Eye (tissue), 1 donor: ENCODE measurements at places on chromosomes 3 and 15.

GRCh38 chr3:46898321-46899150, 21.0 kb downstream of the PTH1R start:
- DNase-seq, result peak; percentile 70

DNA sequence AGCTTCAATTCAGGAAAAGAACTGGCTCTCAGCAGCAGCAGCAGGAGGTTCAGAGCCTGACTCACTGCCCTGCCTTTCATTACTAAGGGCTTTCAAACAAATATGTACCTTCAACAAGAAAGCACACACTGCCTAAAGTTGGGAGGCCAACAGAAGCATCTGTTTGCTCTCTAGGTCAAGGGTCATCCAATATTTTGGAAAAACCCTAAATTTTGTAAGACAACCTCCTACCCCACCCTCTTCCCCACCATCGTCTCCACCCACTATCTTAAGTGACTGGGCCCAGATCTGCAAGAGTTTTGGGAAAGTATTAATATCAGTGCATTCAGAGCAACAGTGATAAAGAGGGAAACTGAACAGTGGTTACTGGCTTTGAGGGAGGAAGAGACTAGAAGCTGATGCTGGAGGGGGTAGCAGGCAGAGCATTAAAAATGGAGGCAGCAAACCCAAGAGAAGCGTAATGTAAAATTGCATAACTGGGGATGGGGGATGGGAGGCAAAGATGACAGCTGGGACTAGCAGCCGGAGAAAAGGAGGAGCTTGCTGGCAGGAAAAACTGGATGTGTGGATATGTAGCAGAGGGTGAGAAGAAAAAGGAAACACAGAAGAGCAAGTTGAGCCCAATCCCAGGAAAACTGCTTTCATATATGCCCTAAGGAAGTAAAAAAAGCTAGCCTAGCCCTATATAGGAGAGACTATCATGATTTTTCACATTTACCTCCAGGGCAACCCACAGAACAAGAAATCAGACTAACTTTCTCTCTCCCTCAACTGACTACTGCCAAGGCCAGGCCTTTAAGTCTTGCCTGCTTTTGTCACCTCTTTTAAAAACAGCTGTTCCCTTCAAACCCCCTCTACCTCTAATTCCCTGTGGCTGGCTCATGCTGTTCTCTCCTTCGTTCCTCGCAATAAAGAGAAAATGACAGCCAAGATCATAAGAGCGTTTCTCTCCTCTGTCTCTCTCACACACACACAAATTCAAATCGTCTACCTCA, 31.4 kb downstream of the NPTN start:
- DNase-seq, result peak; percentile 87

DNA sequence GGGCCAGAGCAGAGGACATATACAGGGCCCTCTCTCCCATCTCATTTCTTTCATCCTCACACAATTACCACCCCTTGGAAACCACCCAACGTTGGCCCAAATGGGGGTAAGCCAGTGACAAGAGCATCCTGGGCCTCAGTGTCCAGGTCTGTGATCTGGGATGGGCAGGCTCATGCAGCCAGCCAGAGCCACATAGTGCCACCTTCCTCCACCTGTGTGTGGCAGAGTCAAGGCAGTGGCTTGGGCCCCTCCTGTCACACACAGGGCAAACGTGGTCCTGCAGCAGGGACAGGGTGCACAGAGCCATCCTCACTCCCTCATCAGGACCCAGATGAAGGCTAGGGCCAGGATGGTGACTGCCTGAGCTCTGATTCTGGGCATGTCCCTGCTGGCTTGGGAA, 2.3 kb upstream of the MYL3 start:
- DNase-seq, result no peak

DNA sequence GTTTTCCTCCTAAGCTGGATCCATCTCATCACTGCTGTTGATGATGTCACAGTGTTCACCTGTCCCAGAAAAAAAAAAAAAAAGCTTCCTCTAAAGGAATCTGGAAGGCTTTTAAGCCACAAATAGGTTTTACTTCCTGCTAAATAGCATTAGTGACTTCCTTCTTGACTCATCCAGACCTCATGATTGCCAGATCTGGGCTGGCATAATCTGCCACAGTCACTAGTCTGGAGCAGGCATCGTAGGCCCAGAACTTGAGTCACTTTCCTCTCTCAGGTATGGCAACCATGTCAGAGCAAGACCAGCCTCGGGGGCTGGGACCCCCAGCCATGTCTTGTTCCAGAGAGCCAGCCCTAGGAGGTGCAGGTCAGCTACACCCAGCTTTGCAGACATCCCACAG, 266.5 kb upstream of the CADM2 start:
- DNase-seq, result no peak

- DNase-seq, result no peak
These were observed 14.1 kb downstream of the TMEM207 start for GRCh38 chr3:190435618-190436017.

- DNase-seq, result peak; percentile 26
These were observed 11.8 kb upstream of the C3orf70 start for GRCh38 chr3:185164428-185165217.

GRCh38 chr3:187567021-187567420, 103.2 kb downstream of the SST start:
- DNase-seq, result no peak

DNA sequence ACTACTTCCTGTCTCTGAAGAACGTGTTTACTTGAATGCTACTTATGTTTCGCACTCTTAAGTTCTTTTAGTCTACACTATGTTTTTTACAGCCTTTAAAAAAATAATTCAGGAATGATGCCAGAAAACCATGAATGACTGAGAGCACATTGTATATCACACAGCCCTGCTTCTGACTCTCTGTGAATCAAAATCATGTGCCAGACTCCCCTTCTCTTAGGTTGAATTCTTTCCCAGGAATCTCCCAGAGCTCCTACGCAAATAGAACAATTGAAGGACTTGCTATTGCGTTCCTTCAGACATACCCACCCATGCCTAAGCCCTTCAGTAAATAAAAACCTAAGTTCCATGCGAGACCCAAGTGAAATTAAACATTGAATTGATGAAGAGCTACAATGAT, 782.0 kb upstream of the ALCAM start:
- no peak for DNase-seq

GRCh38 chr3:142445816-142446254, 2.0 kb downstream of the XRN1 start:
- no peak for DNase-seq

GRCh38 chr3:128584412-128585020, 66.1 kb downstream of the RPN1 start:
- peak; percentile 77 for DNase-seq

DNA sequence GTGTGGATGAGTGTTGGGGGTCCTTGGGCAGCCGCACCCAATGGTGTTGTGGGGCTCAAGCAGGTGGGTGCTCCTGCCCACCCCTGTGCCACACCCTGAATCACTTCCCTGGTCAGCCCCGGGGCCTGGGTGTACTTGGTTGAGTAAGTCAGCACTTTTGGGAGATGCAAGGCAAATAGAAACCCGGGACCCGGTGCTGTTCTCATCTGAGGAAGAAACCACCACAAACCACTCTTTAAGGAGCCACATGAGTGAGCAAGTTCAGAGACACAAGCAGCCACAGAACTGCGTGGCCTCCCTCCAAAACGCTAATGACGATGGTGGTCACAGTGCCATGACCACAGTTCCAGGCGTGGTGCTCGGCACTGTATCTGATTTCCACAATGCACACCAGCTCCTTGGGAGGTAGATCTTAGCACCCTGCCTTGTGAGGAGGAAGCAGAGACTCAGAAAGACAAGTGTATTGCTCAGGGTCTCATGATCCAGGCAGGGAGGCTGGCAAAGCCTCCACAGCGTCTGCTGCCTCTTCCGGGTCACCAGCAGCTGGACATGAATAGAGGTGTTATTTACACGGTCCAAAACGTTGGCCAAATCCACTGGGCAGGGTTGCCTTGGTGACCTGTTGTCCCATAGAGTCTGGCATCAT, 118.2 kb upstream of the ALDH1A3 start:
- DNase-seq, result no peak

DNA sequence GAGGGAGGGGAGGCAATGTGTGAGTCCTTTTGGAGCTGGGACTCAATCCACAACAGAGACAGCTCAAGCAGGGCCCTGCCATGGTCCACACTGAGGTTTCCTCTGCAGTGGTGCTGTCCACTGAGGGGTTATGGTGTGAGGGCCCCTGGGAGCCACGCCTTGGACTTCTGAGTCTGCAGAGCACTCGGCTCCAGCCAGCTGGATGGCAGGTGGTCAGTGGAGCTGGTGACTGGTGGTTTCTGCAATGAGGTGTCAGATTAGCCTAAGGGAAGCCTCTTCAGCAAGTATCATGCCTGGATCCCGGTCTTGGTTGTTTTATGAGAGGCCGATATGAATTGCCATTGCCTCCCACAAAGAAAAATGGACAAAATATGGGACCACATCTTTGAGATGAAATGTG, 21.7 kb downstream of the LSM3 start:
- no peak for DNase-seq

DNA sequence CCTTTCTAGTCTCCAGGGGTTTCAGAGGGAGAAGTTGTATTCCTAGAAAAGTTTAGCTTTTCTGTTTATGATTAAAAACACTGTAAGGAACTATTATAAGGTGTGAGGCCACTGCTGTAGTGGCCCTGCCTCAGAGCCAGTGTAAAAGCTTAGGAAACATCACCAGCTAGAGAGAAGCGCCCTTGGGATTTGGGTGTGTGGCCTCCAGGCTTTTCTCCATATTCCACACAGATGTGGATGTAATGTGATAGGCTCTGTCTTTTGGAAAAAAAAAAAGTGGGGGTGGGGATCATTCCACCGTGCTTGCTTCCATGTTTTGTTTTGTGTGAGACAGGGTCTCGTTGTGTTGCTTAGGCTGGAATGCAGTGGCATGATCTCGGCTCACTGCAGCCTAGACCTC, 13.9 kb downstream of the SEC61A1 start:
- DNase-seq, result no peak

GRCh38 chr15:90002428-90002844, 1.3 kb downstream of the ZNF710 start:
- peak; percentile 68 for DNase-seq

- DNase-seq, result no peak
These were observed 3.6 kb upstream of the LDHAL6B start for GRCh38 chr15:59203008-59203407.

- DNase-seq, result no peak
These were observed 27.0 kb upstream of the CSPG5 start for GRCh38 chr3:47605652-47606051.
